Cerebellar cortex (tissue), 1 donor: ENCODE measurements at places on chromosomes 16 and 17.

DNA sequence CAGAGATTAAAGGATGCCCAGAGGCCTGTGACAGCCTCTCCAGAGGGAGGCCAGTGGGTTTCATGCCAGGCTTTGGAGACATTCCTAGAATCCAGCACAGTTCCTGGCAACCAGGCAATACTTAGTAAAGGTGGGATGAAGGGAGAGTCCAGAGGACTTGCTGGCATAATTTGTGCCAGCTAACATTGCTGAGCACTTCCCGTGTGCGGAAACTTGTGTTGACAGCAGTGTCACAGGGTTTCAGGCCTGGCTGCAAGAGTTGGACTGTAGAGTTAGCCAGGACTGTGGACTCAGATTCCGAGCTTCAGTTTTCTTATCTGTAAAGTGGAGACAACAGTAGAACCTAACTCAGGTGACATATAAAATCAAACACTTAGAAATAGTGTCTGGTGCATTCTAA is 141.7 kb downstream of the SALL1 start:
- no peak for DNase-seq

GRCh38 chr16:55030944-55031343 is 100.3 kb downstream of the IRX5 start:
- DNase-seq = no peak

DNA sequence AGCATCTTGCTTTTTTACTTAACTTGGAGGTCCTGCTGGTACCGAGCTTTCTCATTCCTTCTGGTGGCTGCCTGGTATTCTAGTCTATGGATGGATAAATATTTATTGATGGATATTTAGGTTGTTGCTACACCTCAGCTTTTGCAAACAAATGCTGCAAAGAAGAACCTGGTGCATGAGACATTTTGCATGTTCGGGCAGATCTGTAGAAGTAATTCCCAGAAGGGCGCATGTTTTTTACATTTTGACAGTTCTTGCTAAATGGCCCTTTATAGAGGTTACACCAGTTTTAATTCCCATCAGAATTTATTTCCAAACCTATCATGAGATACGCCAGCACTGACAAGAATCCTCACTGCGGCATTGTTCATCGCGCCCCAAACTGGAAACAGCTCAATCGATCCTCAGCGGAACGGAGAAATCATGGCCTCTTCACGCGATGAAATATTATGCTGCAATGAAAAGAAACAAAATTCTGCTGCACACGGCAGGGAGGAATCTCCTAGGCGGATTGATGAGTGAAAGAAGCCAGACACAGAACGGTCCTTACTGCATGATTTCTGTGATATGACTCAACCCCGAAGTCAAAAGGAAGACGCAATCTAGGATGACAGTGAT is 68.0 kb upstream of the CREBBP start:
- no peak for DNase-seq

DNA sequence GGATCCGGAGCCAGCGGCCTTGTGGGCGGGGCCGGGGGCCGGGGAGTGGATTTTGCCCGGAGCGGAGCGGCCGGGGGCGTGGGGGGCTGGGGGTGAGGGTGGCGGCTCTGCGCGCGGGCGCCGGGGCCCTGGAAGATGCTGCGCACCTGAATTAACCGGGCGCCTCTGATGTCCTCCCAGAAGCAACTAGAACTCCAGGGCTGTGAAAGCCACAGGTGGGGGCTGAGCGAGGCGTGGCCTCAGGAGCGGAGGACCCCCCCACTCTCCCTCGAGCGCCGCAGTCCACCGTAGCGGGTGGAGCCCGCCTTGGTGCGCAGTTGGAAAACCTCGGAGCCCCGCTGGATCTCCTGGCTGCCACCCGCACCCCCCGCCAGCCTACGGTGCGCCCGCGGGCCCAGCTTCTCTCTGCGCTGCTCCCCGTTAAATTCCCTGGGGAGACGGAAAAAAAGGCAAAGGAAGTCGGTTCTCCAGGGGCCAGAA is 549 bp downstream of the SLC26A11 start:
- DNase-seq = no peak

DNA sequence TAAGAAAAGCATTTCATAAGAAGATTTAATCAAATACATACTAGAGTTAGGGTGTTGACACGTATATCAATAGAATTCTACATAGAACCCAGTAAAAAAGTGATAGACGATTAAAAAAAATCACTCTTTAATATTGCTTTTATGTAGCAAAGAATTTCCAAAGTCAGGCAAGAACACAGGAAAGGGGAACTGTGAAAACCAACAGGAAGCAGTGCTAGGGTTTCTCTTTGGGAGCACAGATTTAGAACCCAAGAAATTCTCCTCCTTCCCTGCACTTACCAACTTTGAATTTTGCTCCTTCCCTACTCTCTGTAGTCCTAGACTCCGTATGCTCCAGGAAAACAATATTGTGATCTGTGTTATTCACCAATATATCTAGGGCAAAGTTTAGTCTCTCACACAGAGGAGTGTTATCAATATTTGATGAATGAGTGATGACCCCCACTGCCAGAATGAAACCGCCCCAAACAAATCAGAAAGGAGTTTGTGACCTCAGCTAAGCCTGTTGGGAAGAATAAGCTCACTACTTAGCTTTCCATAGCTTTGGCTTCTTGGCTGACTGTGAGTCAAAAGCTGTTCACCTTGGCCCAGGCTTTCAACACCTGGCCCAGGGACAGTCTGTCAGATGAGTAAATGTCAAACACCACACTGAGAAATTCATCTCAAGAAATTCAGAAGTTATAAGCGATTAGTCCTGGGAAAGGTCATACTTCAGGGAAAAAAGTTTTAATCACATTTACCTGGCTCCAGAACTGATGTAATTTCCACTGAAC is 8.6 kb downstream of the RFWD3 start:
- DNase-seq = no peak

DNA sequence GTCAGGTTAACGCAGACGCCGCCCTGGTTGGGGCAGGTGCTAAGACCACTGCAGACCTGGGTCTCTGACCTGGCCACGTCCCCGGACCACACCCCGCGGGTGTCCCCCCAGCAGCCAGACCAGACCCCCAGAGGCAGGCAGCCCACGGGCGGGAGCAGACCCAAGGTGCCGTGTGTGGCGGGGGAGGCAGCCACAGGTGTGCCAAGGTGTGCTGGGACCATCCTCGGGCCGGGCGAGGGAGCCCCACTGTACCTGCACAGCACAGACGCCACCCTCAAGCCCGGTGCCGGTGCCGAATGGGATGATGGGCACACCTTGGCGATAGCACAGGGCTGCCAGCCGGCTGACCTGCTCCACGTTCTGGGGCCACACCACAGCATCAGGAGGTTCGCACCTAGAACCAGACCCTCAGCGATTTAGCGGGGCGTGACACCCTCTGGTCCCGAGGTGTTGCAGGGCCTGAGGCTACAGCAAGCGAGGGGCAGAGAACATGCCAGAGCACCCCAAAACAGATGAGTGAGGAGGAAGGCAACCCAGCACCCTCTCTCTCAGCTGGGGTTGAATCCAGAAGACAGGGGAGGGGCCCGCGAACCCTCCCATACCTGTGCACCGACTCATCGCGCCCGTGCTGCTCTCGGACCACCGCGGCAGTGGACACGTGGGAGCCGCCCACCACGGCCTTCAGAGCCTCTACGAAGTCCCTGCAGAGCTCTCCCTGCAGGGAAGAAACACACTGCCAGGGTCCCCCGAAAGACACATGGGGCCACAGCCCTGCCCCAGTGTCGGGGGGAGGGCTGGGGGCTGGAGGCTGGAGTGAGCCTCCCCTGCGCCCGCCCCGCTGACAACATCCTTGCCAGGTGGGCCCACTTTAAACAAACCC is 1.4 kb downstream of the LDHD start:
- DNase-seq = no peak

DNA sequence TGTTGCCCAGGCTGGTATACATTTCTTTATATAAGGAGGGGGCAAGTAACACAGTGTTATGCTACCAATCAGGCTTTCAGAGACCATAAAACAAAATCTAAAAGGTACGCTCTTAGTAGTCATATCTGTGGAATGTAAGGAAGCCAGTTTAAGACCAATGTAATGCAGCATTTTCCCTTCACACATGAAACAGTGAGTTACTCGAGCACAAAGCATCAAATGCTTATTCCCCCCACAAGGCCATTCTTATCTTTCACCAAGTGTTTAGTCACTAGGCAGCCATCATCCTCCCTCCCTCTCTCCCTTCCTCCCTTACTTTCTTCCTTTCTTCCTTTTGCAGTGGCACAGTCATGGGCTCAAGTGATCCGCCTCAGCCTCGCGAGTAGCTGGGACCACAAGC is 12.8 kb downstream of the HMOX2 start:
- no peak for DNase-seq

GRCh38 chr17:841313-841712 is 59.2 kb downstream of the MRM3 start:
- no peak for DNase-seq

DNA sequence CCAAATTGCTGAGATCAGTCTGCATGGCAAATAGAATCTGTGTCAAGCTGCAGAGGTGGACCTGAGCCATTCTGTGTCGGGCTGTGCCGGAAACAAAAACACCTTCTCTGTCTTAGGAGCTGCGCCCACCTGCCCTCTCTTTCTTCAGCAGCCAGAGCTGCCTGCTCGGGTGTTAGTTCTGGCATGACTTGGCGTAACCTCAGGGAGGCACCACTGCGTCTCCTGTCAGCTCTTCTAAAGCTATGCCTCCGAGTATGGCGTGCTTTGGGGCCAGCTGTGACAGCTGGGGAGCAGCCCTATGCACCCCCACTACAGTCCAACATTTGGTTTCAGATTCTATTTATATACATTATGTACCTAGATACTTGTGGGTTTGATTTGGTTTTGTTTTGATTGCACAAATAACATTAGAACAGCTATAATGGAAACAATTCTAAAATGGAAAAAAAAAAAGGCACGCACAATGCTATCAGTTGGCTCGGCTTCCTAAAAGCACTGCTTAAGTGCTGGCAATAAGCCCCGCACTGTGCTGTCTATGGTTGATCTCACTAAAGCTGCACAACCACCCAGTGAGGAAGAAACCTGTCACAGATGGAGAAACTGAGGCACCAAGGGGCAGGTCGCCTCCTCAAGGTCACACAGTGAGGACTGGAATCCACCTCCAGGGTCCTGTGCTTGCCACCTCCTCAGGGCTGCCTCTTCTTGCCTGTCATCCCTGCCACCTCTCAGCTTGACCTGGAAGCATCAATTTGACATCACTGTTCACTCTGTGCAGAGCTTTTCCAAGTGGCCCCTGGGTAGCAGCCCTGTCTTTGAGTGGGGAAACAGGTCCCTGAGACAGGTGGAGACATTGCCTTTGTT is 18.7 kb upstream of the ADGRG1 start:
- DNase-seq = no peak

- no peak for DNase-seq
These were observed 51.1 kb downstream of the CENPV start for GRCh38 chr17:16301963-16302855.
